CD8-positive, alpha-beta T cell (primary cell): ENCODE measurements at places on chromosomes 6 and 20.

DNA sequence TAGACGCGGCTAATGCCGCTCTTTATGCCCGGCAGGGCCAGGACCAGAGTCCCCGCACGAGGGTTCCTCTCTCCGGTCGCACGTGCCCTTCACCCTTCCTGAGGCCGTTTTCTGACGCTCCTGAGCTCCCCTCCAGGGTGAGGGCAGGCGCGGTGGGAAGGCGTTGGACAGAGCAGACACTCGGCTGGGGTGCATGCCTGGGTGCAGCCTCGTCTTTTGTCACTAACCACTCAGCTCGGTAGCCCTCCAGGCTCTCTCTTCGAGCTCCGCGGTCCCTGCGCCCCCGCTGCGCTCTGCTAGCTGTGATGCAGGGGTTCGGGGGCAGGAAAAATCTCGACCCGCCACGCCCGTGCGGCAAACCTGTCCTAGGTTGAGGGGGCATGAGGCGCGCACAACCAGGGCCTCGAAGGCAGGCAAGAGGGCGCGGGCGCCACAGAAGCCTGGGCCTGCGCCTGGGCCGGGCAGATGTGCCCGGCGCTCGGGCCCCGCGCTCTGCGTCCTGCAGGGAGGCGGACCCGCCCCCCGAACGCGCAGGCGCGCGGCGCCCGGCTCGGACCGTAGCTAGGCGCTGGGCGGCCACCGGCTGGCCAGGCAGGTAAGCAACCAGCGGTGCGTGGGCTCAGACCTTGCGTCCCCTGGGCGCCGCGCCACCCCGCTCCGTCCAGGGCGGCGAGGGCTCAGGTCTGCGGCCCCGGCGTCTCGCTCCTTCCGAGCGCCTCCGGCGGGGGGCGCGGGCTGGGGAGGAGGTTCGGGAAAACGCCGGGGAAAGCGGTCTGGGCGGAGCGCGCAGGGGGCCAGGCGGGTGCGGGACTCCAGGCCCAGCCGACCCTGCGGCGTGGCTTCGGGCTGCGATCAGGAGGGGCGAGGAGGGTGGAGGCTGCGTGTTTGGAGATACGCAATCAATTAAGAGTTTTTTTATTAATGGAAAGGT is at the start of gene L3MBTL1:
TSS of gene L3MBTL1 (plus strand) at position 548 of the 931 bp plus-strand sequence. CDS start 5,807 bp downstream, outside the sequence.
- DNase-seq = no peak

- peak; percentile 38 for DNase-seq
Measured at GRCh38 chr6:43308101-43308989, at the start of gene CRIP3. CRIP3 (minus strand) TSS chr6:43308826; CDS start chr6:43308792, 34 bp downstream.

GRCh38 chr6:28635547-28636158 is 110.0 kb downstream of the GPX5 start:
- DNase-seq = no peak

GRCh38 chr6:163756079-163756478 is 341.6 kb downstream of the QKI start:
- DNase-seq = no peak
